ENCODE measurements at places on chromosomes 12 and 14.
A peak's percentile ranks its signal among the peaks of the same experiment; 100 is the strongest.

GRCh38 chr12:25069224-25069623 lies 120.3 kb upstream of the BCAT1 start:
- no peak for DNase-seq

- DNase-seq: no peak
Measured at GRCh38 chr14:86035882-86036281, 505.9 kb downstream of the FLRT2 start.

GRCh38 chr12:67804168-67804567 lies 155.6 kb downstream of the DYRK2 start:
- DNase-seq: peak; percentile 53

GRCh38 chr12:94973221-94973620 lies 30.3 kb downstream of the NDUFA12 start:
- no peak for DNase-seq

GRCh38 chr12:27236498-27236897 lies 7.6 kb upstream of the STK38L start:
- DNase-seq: peak; percentile 19

DNA sequence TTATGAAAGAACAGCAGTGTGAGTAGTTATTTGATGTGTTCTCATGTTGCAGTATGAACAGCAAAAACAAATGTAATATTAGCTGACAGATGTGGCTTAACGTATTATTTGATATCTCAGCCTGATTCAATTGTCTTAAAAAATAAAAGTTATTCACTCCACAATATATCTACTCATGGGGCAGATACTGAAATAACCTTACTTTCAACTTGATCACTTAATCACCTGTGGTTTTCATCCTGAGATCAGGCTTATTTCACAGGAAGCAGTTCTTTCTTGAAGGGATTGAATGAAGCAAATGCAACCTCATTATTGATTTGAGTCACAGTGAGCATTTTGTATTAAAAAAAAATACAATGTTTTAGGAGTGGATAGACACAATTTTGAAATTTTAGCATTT lies 90.3 kb downstream of the AKAP6 start:
- no peak for DNase-seq

- no peak for DNase-seq
Measured at GRCh38 chr12:24823808-24824515, 124.9 kb downstream of the BCAT1 start.

DNA sequence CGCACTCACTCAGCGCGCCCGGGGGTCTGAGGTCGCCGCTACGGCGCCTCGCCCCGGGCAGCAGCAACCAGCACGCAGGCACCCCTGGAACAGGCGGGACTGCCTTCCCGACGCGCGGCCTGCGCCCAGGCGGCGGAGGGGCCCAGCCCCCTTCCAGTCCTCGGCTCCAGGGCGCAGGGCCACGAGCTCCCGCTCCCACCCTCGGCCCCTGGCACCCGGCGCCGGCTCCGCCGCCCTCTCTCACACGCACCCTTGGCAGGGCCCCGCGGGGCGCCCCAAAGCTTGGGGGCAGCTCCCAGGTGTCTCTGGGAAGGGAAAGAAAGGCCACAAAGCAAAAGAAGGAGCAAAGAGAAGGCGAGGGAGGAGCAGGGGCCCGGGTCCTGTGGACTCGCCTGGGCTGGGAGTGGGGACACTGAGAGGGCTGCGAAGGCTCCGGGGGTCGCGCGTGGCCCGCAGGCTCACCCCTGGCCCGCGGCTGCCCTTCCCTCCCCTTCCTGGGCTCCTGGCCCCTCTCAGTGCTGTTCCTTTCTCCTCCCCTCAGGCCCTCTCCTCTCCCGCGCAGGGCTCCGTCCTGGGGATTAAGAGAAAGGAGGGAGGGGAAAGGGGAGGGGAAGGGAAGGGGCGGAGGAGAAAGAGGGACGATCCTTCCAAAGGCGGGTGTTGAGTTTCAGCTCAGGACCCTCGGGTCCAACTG lies 907 bp upstream of the EFS start:
- DNase-seq: no peak

GRCh38 chr12:117069926-117070900 lies 29.0 kb downstream of the TESC start:
- DNase-seq: no peak

DNA sequence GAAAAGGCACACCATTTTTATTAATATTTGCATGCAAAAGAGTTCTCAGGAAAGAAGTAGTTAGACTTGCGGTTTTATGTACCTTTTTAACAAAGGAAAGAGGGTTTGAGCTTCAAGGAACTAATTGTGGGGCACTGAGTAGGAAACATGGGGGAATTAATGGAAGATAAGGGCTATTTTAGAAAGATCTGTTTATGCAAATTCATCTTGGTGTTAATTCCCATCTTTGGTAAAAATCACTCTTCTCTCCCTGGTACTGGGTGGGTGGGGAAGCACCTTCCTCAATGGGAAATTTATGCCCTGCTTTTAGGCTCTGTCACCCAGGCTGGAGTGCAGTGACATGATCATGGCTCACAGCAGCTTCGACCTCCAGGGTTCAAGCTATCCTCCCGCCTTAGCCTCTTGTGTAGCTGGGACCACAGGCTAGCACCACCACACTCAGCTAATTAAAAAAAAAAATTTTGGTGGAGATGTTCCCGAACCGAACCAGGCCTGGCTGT lies 30.1 kb upstream of the RESF1 start:
- DNase-seq: peak; percentile 34

- no peak for DNase-seq
Measured at GRCh38 chr12:108850854-108851573, 6.4 kb downstream of the SSH1 start.

DNA sequence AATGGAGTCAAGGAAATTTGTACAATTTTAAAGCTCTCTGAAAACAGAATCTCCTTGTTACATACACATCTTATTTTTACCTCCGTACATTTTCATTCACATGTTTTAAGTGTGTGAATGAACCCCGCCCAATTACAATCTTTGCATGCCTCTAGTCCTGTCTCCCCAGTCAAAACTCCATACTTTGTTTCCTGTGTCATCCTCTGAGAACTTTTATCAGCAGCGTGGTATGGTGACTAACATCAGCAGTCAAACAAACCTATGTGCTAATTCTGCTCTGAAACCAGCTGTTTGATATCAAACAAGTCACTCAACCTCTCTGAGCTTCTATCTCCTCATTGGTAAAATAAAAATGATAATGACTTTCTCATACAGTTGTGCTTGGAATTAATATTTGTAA lies 15.8 kb upstream of the ERGIC2 start:
- no peak for DNase-seq

DNA sequence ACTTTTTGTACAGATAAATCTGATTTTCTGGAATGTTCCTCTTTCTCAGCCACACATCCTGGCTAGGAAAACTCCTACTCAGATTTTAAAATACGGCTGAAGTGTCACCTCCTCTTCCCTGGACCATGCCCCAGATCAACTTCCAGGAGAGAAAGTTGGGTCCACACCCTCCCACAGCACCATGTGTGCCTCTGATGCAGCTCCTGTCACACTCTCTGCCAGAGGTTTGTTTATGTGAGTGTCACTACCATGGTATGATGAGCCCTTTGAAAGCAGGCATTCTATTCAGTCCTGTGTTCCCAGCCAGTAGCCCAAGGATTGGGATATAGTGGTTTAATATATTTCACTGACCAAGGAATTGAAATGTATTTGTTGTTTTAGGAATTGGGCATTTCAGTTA lies 287.2 kb upstream of the ATP2B1 start:
- DNase-seq: no peak

GRCh38 chr14:102238766-102239165 lies 66.2 kb downstream of the MOK start:
- DNase-seq: no peak

GRCh38 chr14:31025367-31026076 lies at the start of gene AP4S1:
Gene AP4S1 (plus strand): TSS chr14:31025649. CDS start chr14:31066197, 40,548 bp downstream.
- peak; percentile 33 for DNase-seq

GRCh38 chr12:46535907-46536306 lies 163.3 kb upstream of the SLC38A2 start:
- no peak for DNase-seq

- no peak for DNase-seq
Measured at GRCh38 chr14:53999061-53999488, 42.5 kb upstream of the BMP4 start.

GRCh38 chr14:69658664-69659261 lies 47.4 kb downstream of the SUSD6 start:
- peak; percentile 39 for DNase-seq

- no peak for DNase-seq
Measured at GRCh38 chr14:100900837-100901390, 2.6 kb downstream of the RTL1 start.

DNA sequence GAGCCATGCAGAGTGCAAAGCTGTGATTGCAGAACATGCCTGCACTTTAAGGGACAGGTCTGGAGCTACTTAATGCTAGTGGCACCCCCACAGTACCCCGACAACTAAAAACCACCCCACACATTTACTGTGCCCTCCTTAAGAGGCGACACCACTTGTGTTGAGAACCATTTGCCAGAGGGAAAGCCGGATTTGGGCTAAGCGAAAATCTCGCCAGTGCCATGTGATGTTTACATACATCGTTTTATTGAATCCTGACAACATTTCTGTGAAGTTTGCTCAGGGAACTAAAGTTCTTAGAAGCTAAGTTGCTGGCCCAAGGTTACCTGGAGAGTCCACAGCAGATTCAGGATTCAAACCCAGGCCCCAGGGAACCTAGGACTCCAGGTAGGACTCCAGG lies 119.0 kb upstream of the FKBP4 start:
- no peak for DNase-seq

- DNase-seq: no peak
Measured at GRCh38 chr12:65121049-65121955, at the start of gene WIF1. Gene WIF1 (minus strand): TSS chr12:65121305. CDS start chr12:65121191, 114 bp downstream.
